ENCODE measurements at places on chromosomes 4 and X.
A peak's percentile ranks its signal among the peaks of the same experiment; 100 is the strongest.

DNA sequence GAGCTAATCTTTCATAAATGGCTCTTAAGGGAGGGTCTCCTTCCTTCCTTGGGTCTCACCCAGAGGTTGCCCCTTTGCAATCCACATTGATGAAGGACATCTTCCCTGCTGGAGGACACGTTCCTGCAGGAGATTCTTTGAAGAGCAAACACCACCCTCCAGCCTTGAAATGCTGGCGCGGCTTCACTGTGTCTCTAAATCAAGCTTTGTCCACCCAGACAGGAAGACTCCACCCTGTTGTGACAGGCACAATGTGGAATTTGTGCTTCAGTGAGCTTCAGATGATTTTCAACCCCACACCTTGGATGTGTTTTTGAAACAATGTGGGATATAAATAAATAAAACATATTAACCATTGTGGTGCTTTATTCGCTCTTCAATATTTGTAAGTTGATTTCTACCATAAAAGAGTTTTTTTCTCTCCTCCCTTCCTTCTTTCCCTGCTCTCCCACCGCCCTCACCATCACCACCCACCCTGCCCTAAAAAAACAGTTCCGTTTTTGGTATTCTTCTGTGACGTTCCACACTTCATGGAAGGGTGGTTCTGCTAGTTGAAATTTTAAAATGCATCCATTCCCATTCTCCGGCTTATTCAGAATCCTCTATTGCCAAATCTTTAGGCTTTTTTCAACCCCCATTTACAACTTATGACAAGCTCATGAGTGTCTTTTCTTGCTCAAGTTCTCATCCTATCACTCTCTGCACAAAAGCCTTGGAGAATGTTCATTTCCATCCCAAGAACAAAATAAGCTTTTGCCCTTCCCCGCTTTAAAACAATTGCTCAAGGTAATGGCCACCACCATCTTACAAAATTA, 264.3 kb downstream of the RAPGEF2 start:
- peak; percentile 47 for DNase-seq

DNA sequence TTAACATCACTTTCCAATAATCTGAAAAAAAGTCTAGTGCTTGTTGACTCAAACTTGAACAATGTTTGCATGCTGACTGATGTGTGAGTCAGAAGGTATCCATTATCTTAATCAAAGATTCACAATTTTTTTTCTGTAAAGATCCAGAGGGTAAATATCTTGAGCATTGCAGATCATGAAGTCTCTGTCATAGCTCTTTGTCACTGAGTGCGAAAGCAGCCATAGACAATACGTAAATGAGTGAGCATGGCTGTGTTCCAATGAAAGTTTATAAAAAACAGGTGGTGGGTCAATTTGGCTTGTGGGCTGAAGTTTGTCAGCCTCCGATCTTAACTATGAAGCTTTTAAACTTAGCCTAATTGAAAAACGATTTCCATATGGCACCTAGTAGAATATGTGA, 37.7 kb downstream of the NHS start:
- DNase-seq = peak; percentile 86

DNA sequence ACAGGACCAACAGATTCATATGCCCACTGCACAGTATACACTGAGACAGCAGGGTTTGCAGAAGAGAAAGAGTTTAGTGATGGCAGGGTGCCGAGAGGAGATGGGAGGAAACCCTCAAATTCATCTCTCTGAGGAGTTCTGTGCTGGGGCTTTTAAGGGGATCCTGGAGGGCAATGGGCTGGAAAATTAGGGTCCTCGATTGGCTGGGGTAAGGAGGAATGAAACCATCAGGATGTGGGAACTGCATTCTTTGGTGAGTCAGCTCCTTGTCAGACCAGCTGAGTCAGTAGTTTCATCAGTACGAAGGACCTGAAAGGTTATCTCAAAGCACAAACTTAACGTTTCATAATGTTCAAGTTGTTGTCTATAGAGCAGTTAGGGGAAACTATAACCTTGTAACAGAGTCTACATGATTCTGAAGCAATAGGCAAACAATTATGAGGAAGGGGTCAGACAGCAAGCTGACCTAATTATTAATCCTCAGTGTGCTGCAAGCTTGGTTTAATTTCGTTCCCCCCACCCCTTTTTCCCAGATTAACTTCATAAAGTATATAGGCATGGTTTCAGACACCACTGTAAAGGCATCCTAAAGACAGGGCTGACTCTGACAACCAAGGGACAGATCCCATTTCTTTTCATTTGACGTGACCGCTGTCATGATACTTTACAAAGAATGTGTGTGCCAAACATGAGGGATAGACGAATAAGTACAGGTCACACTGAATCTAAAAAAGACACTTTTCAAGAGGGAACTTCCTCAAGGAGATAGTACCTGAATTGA, 1.5 kb upstream of the MSMO1 start:
- peak; percentile 95 for DNase-seq

DNA sequence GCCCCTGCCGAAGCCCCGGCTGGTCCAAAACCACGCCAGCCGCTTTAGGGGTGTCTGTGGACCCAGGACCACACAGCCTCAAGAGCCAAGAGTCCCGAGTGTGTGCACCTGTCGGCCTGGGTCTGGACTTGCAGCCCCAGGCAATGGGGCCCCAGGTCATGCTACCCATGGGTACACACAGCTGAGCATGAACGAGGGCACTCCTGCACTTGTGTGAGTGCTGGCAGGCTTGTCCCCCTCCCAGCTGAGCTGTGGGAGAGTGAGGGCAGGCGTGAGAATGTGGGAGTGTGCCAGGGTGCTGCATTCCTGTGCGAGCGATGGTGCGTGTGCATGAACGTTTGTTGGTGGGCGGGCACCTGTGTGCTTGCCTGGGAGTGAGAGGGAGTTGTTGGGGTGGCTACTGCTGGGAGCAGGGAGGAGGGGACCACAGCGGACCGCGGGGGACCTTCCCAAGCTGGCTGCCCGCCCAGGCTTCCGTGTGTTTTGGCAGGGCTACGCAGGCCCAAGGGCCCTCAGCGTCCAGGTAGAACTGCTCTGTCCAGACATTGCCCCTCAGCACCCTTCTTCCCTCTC, 30.8 kb downstream of the BLOC1S4 start:
- no peak for DNase-seq

GRCh38 chrX:44012484-44013096, 39.4 kb upstream of the NDP start:
- DNase-seq = peak; percentile 91

GRCh38 chr4:48483777-48484493, 792 bp downstream of the SLC10A4 start:
- no peak for DNase-seq
